ENCODE measurements at places on chromosomes 3 and 15.
A peak's percentile ranks its signal among the peaks of the same experiment; 100 is the strongest.

- DNase-seq = no peak
Observed at GRCh38 chr3:127953091-127954035, 38.3 kb downstream of the KBTBD12 start.

DNA sequence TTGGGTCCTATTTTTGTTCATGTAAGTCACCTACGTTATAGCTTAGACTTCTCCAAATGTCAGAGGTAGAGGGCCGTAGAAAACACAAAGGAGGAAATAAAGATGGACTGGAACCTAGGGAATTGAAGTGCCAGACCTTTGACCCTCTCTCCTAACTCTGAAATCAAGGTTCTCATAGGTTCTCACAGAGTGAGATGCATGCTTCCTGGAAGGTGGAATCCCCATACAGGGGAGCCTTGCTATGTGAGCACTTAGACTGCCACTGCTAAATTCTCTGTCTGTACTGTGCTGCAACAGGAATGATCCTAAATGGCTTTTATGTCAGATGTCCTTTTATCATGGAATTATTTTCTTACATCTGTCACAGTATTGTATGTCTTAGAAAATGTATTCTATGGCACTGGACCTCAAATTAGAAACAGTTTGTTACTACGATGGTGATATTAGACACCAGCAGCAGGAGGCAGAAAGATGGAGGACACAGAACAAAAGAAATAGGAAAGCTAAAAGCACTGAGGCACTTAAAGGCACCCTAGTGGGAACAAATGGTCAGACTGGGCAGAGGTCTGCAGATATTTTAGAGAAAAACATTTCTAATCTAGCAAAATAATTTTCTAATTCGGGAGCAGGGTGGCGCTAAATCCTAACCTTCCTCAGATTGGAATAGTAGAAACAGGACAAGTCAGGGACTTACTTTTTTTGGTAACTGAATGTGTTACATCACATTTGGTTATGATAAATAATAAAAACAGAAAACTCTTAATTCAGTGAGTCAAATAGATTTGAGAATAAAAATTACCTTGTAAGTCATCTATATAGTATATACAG is 60.2 kb upstream of the CDAN1 start:
- no peak for DNase-seq

- DNase-seq = no peak
Observed at GRCh38 chr3:58013973-58014649, 5.9 kb downstream of the FLNB start.

DNA sequence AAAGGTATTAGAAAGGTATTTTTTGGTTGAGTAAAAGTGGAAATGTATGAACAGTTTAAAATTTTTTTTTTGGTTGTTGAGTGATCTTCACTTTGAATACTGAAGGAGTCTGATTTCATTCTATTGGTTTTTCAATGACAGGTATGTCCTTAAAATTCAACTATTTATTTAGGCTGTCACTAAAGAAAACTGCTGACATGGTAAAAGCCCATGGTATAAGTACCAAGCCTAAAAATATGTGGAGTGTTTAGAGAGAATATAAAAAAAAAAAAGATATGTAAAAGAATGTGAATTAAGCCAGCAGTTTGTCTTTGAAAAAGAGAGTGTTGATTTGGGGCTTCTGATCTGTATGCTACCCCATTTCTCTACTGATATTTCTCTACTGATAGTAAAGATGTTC is 90.3 kb upstream of the SUCLG2 start:
- DNase-seq = no peak

GRCh38 chr15:90588427-90588826 is 58.7 kb downstream of the CRTC3 start:
- DNase-seq = no peak

GRCh38 chr3:55605443-55606236 is 118.5 kb upstream of the WNT5A start:
- DNase-seq = no peak

DNA sequence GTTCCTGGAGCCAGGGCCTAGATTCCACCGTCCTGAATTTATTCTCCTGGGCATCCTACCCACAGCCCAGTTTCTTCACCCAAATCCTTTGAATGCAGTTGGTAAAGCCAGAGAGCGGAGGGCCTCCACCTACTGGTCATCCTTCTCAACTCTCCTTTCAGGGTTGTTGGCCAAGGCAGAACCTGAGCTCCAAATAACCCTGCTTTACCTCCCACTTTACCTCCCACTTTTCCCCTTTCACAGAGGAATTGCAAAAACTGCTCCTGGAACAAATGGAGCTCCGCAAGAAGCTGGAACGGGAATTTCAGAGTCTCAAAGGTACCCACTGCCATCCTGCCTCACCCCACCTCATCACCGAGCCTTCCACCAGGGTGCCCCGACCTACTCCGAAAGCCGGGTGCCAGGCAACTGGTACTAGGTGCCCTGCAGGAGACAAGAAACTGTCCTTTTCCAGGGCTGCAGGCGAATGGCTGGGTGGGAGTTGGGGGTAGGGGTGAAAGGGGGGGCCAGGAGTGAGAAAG is 6.8 kb downstream of the SKOR1 start:
- DNase-seq = no peak

- no peak for DNase-seq
Observed at GRCh38 chr3:9238721-9239295, 10.6 kb downstream of the SRGAP3 start.

DNA sequence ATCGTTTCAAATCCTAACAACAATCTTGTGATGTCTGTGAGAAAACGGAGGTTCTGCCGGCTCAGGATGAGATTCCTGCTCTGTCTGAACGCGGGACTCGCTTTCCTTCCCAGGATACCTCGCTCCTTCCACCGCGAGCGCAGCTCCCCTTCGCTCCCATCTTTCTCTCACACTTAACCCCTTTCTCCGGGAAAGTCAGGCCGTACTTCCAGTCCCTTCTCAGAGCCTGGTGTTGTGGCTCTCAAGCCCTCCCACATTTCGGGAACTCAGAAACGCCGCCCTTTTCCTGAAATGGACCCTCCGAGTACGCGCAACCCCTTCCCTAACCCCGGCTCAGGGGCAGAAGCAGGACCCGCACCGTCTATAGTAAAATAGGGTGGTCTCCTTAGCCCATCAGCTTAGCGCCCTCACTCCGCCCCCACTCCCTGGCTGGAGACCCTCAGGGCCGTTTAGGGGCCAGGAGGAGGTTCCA is 378 bp upstream of the FEM1B start:
- no peak for DNase-seq

GRCh38 chr15:36254426-36254825 is 325.0 kb upstream of the CDIN1 start:
- no peak for DNase-seq

DNA sequence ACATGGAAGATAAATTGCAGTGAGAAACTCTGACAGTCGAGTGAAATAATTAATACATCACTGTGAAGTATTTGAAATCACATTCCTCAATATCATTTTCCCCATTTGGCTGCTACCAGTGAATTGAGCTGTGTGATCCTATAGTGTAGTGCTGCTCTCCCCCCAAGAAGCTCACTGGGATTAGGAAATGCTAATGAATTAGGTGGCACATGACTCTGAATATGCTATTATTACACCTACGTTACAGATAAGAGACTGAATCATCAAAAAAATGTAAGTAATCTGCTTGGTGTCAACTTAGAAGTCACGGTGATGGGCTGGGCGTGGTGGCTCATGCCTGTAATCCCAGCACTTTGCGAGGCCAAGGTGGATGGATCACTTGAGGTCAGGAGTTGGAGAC is 34.7 kb upstream of the SYNM start:
- DNase-seq = no peak

- no peak for DNase-seq
Observed at GRCh38 chr3:61780455-61781228, 219.3 kb downstream of the PTPRG start.

- DNase-seq = no peak
Observed at GRCh38 chr3:14441920-14442300, 39.5 kb downstream of the SLC6A6 start.

GRCh38 chr3:129576514-129577352 is 29.7 kb downstream of the PLXND1 start:
- peak; percentile 80 for DNase-seq

GRCh38 chr3:11991751-11992150 is 12.4 kb upstream of the SYN2 start:
- no peak for DNase-seq

DNA sequence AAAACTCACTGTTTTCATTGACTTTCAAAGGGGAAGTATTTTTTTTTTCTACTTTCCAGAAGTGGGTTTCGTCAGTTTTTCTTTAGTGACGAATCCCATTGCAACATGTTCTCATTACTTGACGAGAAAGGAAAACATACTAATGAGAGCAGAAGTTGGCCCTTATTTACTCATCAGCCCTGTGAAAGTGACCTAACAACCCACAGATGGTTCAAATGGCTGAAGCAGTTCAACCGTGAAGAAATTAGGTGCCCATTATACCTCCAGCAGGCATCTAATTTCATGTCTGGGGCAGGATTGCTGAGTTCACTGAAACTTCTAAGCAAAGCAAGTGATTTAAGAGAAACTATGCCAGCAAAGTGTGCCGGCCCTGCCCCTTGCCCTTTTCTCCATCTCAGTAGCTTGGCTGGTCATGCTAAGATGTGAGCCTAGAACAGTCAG is 9.0 kb downstream of the AQP9 start:
- no peak for DNase-seq

GRCh38 chr3:36146404-36146803 is 233.9 kb upstream of the STAC start:
- DNase-seq = no peak

DNA sequence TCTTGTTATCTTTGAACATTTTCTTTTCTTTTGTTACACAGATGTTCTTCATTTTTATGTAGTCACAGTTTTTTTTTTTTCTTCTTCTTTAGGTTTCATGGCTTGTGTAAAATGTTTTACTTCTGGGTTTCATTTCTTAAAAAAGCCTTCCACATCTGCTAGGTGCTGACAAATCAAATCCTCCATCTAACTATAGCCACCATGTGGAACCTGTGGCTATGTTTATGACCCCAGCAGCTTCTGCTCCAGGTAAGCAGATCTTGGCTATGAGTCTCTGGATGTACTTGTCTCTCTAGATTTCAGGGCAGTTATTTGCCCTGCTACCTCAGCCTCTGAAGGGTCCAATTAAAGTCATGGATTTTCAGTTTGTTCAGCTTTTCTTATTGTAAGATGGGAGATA is 44.5 kb downstream of the OXSM start:
- no peak for DNase-seq

GRCh38 chr3:111915905-111916304 is 56.8 kb downstream of the PHLDB2 start:
- DNase-seq = no peak

- DNase-seq = no peak
Observed at GRCh38 chr3:119257654-119258410, 17.2 kb upstream of the B4GALT4 start.

- DNase-seq = no peak
Observed at GRCh38 chr3:112629425-112629824, 11.5 kb downstream of the CCDC80 start.

GRCh38 chr3:196753201-196753600 is 13.5 kb downstream of the PAK2 start:
- DNase-seq = no peak

- no peak for DNase-seq
Observed at GRCh38 chr3:52140769-52141168, 13.5 kb downstream of the POC1A start.

DNA sequence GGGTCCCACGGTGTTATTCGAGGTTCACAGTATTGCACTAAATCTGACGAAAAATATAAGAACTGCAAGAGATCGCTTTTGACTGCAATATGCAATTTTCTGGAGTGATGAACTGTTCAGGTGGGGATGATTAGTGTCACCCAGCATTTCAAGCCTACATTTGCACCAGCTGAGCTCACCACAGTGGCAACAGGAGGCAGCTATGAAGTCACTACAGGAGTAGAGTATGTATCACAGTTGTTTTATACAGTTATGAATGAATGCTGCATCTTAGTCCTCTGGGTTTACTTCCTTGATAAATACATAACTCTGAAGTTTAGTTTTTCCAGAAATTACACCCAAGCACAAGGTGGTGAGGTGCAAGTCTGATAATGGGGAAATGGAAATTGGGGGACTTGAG is 69.6 kb downstream of the CHSY1 start:
- no peak for DNase-seq

- no peak for DNase-seq
Observed at GRCh38 chr3:105811518-105812193, 57.2 kb downstream of the CBLB start.

DNA sequence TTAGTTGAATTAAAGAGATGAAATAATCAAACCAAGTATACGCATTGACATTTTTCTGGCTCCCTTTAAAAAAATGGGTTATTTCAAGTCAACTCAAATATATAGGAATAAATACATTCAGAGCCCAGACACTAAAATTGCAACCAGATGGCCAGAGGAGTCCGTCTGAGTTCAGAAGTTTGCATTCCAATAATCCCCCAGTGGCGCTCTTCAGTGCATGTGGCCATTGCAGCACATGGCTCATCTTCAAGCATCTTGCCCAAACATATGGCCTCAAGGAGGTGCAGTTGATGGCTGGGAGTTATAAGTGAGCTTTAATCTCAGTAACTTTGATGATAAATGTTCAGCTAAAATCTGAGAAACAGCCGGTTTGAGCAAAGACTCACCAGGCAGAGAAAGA is 295.8 kb upstream of the LRRN1 start:
- no peak for DNase-seq

- no peak for DNase-seq
Observed at GRCh38 chr15:60616628-60617027, 137.7 kb upstream of the ICE2 start.

DNA sequence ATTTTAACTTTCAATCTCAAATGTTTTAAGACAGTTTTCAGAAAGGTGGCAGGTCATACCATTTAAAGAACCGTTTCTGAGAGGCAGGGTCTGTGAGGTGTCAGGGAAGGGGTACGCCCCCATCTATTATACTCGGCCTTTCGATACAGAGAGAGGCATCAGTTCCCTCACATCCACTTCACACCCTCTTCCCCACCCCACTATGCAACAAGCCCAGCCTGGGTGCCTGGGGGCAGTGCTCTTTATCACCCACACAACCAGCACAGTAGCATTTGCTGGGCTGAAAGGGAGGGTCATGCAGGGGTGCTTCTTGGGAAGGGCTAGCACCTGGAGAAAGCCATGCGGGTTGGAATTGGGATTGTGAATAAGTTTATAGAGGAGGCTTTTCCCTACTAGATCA is 56.0 kb upstream of the KCNMB2 start:
- DNase-seq = no peak

DNA sequence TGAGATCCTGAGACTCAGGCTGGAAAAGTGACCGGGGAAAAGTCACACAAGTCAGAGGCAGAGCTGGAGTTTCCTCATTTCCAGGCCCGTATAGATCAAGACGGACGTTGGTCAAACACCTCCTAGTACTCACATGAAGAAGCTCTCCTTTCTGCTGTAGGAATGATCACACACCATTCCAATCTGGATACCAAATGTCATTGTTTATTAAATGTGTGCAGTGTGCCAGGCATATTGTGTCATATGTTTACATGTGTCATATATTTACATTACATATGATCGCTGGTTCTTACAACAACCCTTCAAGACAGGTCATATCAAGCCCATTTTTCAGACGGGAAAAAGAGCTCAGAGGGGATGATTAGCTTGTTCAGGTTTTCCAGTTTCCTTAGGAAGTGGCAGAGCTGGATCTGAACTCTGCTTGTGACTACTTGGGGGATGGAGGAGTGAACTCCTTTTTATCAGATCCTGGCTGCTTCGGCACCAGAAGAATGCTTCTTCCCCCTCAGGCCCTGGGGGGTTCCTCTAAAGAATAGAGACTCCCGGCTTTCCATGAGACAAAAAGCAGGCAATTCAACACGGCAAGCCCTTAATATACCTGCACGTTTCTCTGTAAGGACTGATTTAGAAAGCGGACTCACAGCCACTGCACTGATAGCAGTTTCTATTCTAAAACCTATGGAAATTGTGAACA is 41.9 kb downstream of the FAM43A start:
- DNase-seq = no peak
